Ascending aorta (tissue), 2 donors: ENCODE measurements at places on chromosomes 2 and 18. TPM values are rescaled to one million over a fixed set of nuclear protein-coding genes. Genes with fewer than 3 reads are reported as not detected.

DNA sequence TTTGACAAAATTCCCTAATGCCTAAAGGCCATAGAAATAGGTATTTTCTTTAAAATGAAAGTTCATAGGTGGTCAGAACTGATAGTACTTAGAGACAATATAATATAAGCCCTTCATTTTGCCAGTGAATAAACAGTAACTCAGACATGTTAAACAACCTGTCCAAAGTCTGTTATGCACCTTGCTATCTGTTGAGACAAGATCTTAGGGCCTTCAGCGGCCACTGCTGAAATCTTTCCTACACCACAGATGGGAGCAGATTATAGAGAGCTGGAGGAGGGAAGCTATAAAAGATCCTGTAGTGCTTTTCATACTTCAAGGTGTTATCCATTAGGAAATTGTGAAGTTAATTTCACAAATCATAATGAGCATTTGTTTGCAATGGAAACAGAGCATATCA, 13.8 kb downstream of the CERKL start:
- no peak overlapping the region for H3K4me3 ChIP-seq
- H3K36me3 ChIP-seq = no peaks in the 10 kb centered on the region
- DNase-seq = no peak
- no peaks in the 10 kb centered on the region for H3K4me1 ChIP-seq
- no peak overlapping the region for H3K27ac ChIP-seq
- H3K27me3 ChIP-seq = no peaks in the 10 kb centered on the region

DNA sequence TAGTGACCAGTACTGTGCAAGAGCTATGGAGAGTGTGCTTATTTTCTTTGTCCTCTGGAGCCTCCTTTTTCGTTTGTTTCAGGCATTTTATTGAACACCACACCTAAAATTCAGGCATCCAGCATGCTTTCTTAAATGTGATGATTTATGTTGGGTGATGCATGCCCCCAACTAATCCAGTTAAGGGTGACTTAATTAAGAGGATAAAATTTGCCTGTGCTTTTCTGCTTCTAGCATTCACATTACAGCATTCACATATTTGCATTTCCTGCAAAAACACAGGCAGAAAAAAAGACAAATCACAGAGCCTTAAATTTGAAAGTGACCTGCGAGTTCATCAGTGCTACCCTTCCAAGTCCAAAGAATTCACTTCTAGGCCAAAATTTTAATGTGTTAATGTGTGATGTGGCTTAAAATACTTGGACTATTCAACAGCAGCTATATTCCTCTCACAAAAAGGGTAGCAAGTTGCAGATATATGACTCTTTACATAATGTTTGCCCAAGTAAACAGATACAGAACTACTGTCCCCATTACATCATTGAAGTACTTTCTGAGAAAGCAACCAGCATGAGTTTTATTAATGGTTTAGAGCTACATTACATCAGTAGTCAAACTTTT, 286.5 kb downstream of the THSD7B start:
- H3K4me3 ChIP-seq = no peak overlapping the region
- no peak for DNase-seq
- no peak overlapping the region for H3K27ac ChIP-seq
- no peaks in the 10 kb centered on the region for H3K36me3 ChIP-seq

- DNase-seq = no peak
- H3K4me3 ChIP-seq = no peak overlapping the region
- no peaks in the 10 kb centered on the region for H3K4me1 ChIP-seq
- no peaks in the 10 kb centered on the region for H3K27me3 ChIP-seq
- H3K27ac ChIP-seq = no peak overlapping the region
- H3K36me3 ChIP-seq = no peaks in the 10 kb centered on the region
Measured at GRCh38 chr18:75677696-75678455, 250.4 kb upstream of the SMIM21 start.

- H3K36me3 ChIP-seq = no peaks in the 10 kb centered on the region
- H3K27ac ChIP-seq = peak overlapping the region; percentile 3
- no peaks in the 10 kb centered on the region for H3K27me3 ChIP-seq
- no peaks in the 10 kb centered on the region for H3K4me1 ChIP-seq
- DNase-seq = no peak
Measured at GRCh38 chr2:71778936-71779773, 325.8 kb downstream of the DYSF start.

GRCh38 chr2:151299920-151300539, 10.6 kb upstream of the NMI start:
- no peaks in the 10 kb centered on the region for H3K4me1 ChIP-seq
- H3K36me3 ChIP-seq = no peaks in the 10 kb centered on the region
- H3K4me3 ChIP-seq = no peak overlapping the region
- DNase-seq = no peak

- no peak overlapping the region for H3K4me3 ChIP-seq
- no peaks in the 10 kb centered on the region for H3K27me3 ChIP-seq
- no peak overlapping the region for H3K27ac ChIP-seq
- no peaks in the 10 kb centered on the region for H3K4me1 ChIP-seq
Measured at GRCh38 chr2:145724311-145724898, 1204.5 kb upstream of the ZEB2 start.

GRCh38 chr2:181516992-181517391, 59.8 kb downstream of the ITGA4 start:
- no peaks in the 10 kb centered on the region for H3K27me3 ChIP-seq
- H3K4me3 ChIP-seq = no peak overlapping the region
- DNase-seq = no peak
- no peaks in the 10 kb centered on the region for H3K4me1 ChIP-seq

- no peak for DNase-seq
- no peaks in the 10 kb centered on the region for H3K27me3 ChIP-seq
- no peaks in the 10 kb centered on the region for H3K36me3 ChIP-seq
- peaks cover 30% of the 10 kb centered on the region for H3K4me1 ChIP-seq
- H3K4me3 ChIP-seq = no peak overlapping the region
Measured at GRCh38 chr2:222707689-222708273, 36.3 kb downstream of the MOGAT1 start.

- H3K27me3 ChIP-seq = no peaks in the 10 kb centered on the region
- no peaks in the 10 kb centered on the region for H3K36me3 ChIP-seq
- H3K27ac ChIP-seq = no peak overlapping the region
- no peak overlapping the region for H3K4me3 ChIP-seq
Measured at GRCh38 chr2:25642298-25642697, 31.1 kb downstream of the DTNB start.

DNA sequence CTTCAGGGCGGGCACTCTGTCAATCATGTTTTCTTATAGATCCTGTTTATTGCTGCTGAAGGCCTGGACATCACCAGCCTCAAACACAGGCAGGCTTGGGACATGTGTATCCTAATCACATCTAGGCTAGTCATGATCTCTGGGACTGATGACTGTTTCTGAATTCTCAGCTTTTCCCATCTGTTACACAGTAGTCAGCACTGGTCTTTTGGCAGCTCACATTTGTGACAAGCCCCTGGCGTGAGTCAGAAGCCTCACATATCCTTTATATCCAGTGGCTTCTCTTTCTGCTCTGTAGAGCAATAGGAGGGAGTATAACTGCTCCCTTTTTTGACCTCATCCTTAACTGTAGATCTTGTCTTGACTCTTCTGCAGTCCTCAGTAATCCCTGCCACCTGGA, 4.5 kb downstream of the SEMA4F start:
- no peak for DNase-seq
- no peaks in the 10 kb centered on the region for H3K27me3 ChIP-seq
- no peak overlapping the region for H3K4me3 ChIP-seq
- peaks cover 6% of the 10 kb centered on the region for H3K36me3 ChIP-seq

DNA sequence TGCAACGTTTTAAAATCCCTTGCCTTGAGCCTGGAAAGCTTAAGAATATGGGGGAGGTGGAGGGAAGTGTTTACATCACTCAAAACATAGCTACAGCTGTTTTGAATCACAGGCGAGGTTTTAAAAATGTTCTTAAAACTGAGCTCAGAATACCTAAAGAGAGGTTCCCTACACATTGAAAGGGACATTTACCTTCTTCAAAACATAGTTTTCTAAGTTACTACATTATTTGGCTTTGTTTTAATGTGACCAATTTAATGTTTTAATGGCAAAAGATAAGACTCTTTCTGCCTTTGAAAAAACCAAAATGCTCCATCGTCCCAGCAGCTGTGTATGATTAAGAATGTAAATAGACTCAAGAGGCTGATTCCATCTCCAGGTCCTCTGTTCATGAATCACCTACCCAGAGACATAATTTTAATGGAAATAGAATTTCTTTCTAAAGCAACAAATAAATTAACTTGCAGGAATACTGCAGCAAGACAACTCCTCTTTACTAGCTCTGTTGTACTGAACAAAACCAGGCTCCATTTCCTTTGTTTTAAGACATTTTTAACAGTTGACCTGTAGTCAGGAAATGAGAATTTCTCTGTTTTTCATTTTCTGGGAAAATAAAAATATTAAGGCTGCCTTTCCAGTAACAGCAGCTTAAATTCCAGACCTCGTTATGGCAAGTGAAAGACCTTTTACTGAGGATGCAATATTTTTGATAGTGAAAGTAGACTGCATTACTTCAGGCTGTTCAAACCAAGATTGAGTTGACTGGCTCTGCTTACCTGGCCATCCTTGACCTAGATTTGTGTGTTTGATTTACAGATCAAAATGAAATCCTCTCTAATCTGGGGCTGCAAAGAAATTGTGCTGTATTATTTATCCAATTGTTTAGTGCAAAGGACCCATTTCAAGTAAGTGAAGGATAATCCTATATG, 33.7 kb upstream of the WDR75 start:
- H3K4me3 ChIP-seq = peak overlapping the region; percentile 33
- H3K27me3 ChIP-seq = no peaks in the 10 kb centered on the region
- H3K4me1 ChIP-seq = no peaks in the 10 kb centered on the region
- H3K36me3 ChIP-seq = no peaks in the 10 kb centered on the region
- no peak for DNase-seq

DNA sequence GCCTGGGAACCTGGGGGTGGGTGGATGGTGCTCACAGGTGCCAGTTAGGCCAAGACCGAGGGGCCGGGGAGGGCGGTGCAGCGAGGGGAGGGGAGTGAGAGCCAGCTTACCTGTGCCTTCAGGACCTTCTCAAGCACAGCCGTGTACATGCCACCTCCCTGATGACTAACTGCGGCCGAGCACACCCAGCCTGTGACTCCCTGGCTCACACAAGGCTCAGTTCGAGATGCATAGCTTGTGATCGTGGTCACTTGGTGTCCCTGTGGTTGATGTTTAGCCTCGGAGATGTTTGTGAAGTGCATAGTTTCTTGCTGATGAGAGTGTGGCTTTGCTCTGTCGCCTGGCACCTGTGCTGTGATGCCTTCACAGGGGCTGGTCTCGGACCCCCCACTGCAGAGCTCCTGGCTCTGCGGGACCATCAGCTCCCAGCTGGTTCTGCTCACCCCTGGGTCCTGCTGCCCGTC, 84.5 kb upstream of the ODC1 start:
- no peak overlapping the region for H3K27ac ChIP-seq
- no peaks in the 10 kb centered on the region for H3K27me3 ChIP-seq
- no peaks in the 10 kb centered on the region for H3K36me3 ChIP-seq
- H3K4me1 ChIP-seq = no peaks in the 10 kb centered on the region
- no peak for DNase-seq

DNA sequence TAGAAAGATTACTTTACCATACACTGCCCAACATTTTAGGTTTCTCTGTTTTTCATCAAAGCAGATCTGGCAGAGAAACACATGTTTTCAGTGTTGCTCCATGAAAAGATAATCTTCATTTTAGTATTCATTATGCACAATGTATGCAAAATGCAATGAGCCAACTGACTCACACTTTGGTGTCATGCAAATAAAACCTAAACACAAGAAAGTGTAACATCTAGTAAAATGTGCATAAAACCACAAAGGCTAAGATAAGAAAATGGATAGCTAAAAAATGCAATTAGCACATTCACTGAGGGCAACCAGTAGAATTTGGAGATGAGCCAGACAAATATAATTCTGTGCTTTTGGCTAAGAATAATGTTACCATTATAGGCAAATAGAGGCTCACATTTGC, 203.5 kb upstream of the UBE2E3 start:
- H3K4me1 ChIP-seq = no peaks in the 10 kb centered on the region
- DNase-seq = no peak
- H3K36me3 ChIP-seq = no peaks in the 10 kb centered on the region
- no peak overlapping the region for H3K27ac ChIP-seq
- H3K4me3 ChIP-seq = no peak overlapping the region
- no peaks in the 10 kb centered on the region for H3K27me3 ChIP-seq

DNA sequence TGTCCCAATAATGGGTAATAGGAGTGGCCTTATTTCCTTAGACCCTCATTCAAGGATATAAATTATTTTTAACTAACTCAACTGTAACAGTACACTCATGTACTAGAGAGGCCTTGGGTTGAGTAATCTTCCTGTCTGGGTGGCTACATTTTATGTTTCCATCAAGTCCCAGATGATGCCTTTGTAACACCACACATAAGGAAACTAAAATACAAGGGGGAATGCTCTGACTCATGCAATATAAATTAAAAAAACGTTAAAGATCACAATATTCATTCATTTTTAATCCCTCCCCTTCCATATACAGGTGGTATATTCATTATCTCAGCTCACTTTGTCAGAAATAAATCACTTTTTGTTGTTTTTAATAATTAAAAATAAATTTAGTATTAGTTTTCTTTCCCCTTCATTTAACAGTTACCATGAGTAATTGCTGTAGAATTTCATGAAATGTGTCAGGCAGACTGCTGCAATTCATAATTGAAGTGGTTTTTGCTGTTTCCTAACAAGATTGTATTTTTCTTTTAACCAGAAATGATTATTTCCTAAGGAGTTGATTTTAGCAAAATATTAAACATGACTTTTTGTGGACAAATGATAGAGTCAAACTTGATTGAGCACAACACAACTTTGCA, 1403.6 kb downstream of the SUCLG1 start:
- no peaks in the 10 kb centered on the region for H3K4me1 ChIP-seq
- DNase-seq = no peak
- no peak overlapping the region for H3K27ac ChIP-seq
- H3K36me3 ChIP-seq = no peaks in the 10 kb centered on the region
- H3K4me3 ChIP-seq = no peak overlapping the region
- no peaks in the 10 kb centered on the region for H3K27me3 ChIP-seq

- H3K27ac ChIP-seq = no peak overlapping the region
- no peaks in the 10 kb centered on the region for H3K27me3 ChIP-seq
- no peaks in the 10 kb centered on the region for H3K36me3 ChIP-seq
Measured at GRCh38 chr2:191748059-191748461, 70.1 kb downstream of the NABP1 start.

GRCh38 chr2:12068796-12069538, 322.5 kb downstream of the LPIN1 start:
- H3K4me3 ChIP-seq = no peak overlapping the region
- no peak for DNase-seq
- H3K27ac ChIP-seq = no peak overlapping the region
- no peaks in the 10 kb centered on the region for H3K36me3 ChIP-seq
- H3K27me3 ChIP-seq = no peaks in the 10 kb centered on the region

- peaks cover 9% of the 10 kb centered on the region for H3K4me1 ChIP-seq
- no peak overlapping the region for H3K27ac ChIP-seq
Measured at GRCh38 chr2:241157841-241158545, 7.7 kb downstream of the PPP1R7 start.

ESCO1 gene
- 3.8 TPM for total RNA-seq

GALNT13 gene
- not detected for total RNA-seq

NAT8 gene
- not detected for total RNA-seq

LCT gene
- not detected for total RNA-seq

NT5DC4 gene
- total RNA-seq = not detected

NFU1 gene
- 49.4 TPM for total RNA-seq
